ENCODE measurements at places on chromosomes 12 and 14. TPM values are rescaled to one million over a fixed set of nuclear protein-coding genes. Genes with fewer than 3 reads are reported as not detected.
A peak's percentile ranks its signal among the peaks of the same experiment; 100 is the strongest.

Gene TAMALIN
- 11.0 TPM for total RNA-seq

Gene AQP6
- total RNA-seq: not detected

GRCh38 chr14:96136371-96137005 lies 68.2 kb upstream of the BDKRB2 start:
- no peak overlapping the region for H3K4me3 ChIP-seq
- no peaks in the 10 kb centered on the region for H3K36me3 ChIP-seq
- no peaks in the 10 kb centered on the region for H3K4me1 ChIP-seq
- no peak for DNase-seq
- peaks cover 16% of the 10 kb centered on the region for H3K27me3 ChIP-seq

DNA sequence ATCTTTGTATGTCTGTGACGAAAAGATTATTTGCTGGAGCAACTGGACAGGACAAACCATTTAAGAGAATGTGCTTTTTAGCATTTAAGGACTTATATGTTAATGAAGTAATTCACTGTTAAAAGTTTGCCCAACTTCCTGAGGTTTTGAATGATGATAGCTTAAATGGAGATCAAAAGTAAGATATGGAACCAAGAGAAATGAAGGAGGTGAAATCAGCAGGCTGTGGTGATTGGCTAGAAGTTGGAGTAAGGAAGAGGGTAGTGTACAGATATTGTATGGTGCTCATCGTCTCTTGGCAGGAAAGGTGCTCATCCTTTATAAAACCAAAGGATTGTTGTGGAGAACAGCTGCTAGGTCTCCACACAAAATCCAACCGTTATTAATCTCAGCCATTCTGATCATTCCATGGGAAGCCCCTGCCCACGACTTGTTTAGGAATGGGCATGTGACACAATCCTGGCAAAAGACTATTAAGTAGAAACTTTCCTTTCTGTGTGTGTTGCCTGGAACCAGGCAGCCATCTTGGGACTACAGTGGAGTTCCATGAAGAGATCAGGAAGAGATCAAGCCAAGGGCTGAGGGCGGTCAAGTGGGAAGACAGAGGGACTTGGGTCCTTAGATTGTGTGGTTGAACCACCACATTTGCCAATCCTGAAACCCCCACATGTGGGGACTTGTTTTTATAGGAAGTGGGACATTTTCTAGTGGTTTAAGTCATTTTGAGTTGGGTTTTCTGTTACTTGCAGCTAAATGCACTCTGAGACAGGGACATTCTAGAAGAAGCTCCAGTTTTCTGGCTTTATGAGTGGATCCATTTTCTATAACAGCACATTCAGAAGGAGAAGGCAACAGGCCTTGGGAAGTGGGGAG lies 56.8 kb upstream of the CHST11 start:
- peaks cover 3% of the 10 kb centered on the region for H3K27me3 ChIP-seq
- peaks cover 11% of the 10 kb centered on the region for H3K4me1 ChIP-seq
- DNase-seq: no peak
- no peak overlapping the region for H3K27ac ChIP-seq
- no peak overlapping the region for H3K4me3 ChIP-seq

Gene RPS6KL1
- total RNA-seq: 4.3 TPM

Gene MMP17
- total RNA-seq: not detected

DNA sequence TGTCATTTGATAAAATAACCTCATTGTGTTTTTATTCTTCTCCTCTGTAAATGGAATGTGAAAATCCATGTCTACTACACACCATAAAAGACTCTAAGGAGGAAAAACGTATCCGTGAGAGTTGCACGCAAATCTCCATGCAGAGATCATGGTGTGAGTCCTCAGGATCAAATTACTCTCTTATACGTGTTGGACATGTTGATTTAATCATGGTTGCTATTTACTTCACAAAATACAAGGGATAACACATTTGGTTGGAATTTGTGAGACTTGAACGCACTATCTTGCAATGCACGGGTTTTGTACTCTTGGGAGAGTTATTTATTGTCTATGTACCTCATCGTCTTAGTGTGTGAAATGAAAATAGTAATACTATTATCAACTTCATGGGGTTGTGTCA lies 128.0 kb upstream of the RASSF8 start:
- peaks cover 10% of the 10 kb centered on the region for H3K27me3 ChIP-seq
- H3K27ac ChIP-seq: no peak overlapping the region
- no peak for DNase-seq
- no peaks in the 10 kb centered on the region for H3K4me1 ChIP-seq
- H3K4me3 ChIP-seq: no peak overlapping the region
- H3K36me3 ChIP-seq: no peaks in the 10 kb centered on the region

Gene LRTM2
- not detected for total RNA-seq

Gene CD4
- total RNA-seq: 1.6 TPM

Gene SYT1
- not detected for total RNA-seq

DNA sequence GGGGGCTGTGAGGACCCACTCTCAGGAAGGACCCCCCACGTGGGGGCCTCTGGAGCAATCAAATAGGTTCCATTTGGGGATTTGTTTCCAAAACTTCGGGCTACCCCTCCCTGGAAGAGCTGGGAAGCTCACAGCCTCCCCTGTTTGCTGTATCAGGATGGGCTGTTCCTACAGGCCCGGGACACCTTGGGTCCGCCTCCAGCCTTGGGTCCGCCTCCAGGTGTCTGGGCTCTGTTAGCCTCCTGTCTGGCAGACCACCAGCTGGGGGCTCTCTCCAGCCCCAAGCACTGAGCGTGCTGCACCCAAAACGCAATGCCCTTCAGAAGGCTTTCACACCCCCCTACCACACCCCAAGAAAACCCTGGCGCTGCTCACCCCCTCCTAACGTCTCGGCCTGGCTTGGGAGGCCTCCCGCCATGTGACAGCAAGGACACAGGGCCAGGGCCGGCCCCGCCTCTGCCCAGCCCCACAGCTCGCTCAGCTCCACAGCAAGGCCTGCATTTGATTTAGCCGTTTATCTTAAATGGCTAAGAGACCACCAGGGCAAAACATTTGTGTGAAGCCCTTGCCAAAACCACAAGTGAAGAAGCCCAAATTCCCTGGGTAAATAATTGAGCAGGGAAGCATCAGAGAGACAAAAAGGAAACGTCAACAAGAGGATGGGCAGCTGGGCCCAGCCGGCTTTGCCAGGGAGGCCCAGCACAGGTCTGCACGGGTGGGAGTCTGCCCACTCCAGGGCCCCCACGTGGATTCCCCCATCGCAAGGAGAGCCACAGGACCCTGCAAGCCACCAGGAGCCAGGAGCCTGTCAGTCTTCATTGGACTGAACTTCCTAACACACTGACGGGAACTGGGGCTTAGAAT lies 39.9 kb downstream of the BCL11B start:
- H3K36me3 ChIP-seq: peaks cover 80% of the 10 kb centered on the region
- peaks cover 95% of the 10 kb centered on the region for H3K4me1 ChIP-seq
- peak overlapping the region; percentile 73 for H3K4me3 ChIP-seq
- no peaks in the 10 kb centered on the region for H3K27me3 ChIP-seq
- DNase-seq: peak; percentile 62
- H3K27ac ChIP-seq: peak overlapping the region; percentile 98

DNA sequence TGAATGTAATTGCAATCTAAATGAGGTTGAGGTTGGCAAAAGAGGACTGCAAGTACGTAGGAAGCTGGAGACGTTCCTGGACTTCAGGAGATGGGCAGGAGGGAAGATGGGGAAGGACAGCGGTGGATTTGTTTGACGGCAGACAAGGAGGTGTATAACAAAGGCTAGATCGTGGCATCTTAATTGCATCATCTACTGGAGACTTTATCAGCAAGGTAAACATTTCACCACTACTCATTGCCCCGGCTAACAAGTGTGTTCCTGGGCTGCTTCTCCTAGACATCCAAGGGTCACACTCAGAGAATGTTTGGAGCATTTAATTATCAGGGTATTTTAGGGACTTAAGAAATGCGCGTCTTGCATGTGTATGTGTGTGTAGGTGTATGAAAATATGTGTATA lies 128.5 kb downstream of the KCNK10 start:
- H3K36me3 ChIP-seq: no peaks in the 10 kb centered on the region
- H3K4me1 ChIP-seq: no peaks in the 10 kb centered on the region
- H3K27ac ChIP-seq: no peak overlapping the region
- DNase-seq: no peak
- peaks cover 37% of the 10 kb centered on the region for H3K27me3 ChIP-seq

GRCh38 chr14:97408937-97409815 lies 612.0 kb downstream of the VRK1 start:
- H3K4me3 ChIP-seq: peak overlapping the region; percentile 23
- H3K36me3 ChIP-seq: peaks cover 2% of the 10 kb centered on the region
- peaks cover 7% of the 10 kb centered on the region for H3K27me3 ChIP-seq

Gene MEG3
- total RNA-seq: not detected

- no peak overlapping the region for H3K27ac ChIP-seq
- no peaks in the 10 kb centered on the region for H3K27me3 ChIP-seq
Observed at GRCh38 chr12:104551313-104551931, 94.7 kb downstream of the CHST11 start.
